Urinary bladder (tissue), 4 donors: ENCODE measurements at places on chromosomes 12 and 14. TPM values are rescaled to one million over a fixed set of nuclear protein-coding genes. Genes with fewer than 3 reads are reported as not detected.

- no peak for DNase-seq
Observed at GRCh38 chr12:67884596-67884995, 104.7 kb upstream of the IFNG-AS1 start.

DNA sequence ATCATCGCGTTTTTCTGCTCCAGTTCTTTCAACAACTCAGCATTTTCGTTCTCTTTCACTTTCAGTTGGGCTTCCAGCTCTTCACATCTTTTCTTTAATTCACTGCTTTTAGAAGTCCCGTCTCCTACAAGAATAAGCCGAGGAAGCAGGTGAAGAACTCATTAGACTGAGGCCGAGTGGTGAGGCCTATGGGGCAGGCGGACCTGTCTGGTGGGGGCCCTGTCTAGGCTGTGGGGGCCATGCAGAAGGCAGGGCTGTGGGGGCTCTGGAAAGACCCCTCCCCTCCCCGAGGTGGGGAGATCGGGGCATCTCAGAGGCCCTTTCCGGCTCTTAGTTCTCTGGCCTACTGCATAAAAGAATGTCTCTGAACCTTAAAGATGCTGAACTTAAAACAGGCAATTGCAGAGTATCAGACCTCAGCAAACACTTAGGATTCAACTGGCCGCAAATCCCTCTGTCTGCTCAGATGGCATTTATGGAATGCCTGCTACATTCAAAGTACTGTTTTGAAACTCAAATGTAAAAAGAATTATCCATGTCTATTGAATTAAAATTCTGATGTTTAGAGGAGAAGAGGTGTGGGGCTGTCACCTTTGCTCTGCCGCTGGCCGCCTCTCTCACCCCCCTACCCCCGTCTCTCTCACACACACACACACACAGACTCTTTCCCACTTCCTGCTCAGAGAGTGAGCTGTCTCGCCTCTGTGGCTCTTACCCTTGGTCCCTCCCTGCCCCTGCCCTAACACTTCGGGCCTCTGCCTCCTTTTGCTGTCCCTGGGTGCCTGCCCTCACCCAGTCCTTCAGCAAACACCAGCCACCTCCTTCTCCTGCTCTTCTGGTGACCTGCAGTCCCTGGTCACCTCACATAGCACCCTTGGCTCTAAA, 34.7 kb downstream of the CCDC92 start:
- no peak for DNase-seq

- no peak for DNase-seq
Observed at GRCh38 chr14:89533136-89533535, 116.1 kb upstream of the FOXN3 start.

DNA sequence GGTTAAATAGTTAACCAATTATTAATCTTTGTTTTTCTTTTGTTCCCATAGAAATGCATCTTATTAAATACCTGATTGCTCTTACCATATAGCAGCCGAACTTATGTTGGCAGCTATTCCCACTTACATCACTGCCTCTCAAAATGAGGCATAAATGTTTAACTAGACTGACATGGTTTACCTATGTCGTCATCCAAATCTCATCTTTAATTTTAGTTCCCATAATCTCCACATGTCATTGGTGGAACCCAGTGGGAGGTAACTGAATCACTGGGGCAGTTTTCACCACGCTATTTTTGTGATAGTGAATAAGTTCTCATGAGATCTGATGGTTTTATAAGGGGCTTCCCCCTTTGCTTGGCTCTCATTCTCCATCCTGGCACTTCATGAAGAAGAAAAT, 499.2 kb upstream of the ATP2B1 start:
- no peak for DNase-seq

- no peak for DNase-seq
Observed at GRCh38 chr14:104271391-104271790, 133.0 kb downstream of the KIF26A start.

Gene TAS2R50
- 20.0 TPM for total RNA-seq

DNA sequence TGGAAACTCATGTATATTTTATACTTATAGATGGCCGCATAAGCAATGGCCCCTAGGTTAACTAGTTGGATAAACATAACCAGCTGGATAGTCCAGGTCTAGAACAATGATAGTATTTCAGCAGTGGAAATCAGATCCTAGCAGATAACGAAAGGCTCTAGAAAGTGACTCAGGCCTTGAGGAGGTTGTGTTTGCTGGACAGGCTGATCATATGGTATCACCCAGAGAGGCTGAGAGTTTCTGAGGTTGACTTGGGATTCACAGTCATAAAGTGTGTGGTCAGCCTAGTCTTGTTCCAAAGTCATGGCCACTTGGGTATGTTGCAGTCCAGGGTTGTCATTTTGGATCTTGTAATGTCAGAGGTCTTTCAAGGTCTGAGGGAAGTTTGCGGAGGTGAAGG, 16.8 kb downstream of the FLVCR2 start:
- no peak for DNase-seq

- no peak for DNase-seq
Observed at GRCh38 chr14:35806006-35806907, 2.8 kb downstream of the RALGAPA1 start.

- no peak for DNase-seq
Observed at GRCh38 chr12:49357103-49357678, 10.1 kb upstream of the SPATS2 start.

DNA sequence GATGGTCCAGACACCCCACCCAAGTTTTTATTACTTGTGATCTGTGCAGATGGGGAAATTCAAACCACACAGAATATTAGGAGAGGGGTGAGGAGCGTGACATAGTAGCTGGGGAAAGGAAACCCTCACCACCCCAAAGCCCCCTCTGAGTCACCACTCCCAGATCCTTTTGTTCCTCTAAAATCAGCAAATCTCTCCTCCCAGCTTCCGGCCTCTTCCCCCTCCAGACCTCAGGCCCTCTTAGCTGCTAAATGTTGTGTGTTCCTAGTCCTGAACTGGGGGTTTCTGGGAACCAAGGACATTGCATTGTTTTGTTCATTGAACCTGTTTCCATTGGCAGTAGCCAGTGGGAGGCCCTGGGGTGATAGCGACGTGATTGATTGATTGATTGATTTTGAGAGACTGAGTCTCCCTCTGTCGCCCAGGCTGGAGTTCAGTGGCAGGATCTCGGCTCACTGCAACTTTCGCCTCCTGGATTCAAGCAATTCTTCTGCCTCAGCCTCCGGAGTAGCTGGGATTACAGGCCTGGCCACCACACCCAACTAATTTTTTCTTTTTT, 5.9 kb upstream of the ORAI1 start:
- no peak for DNase-seq

Gene KTN1
- 175 TPM for total RNA-seq

Gene NGB
- not detected for total RNA-seq

GRCh38 chr12:62291864-62292760, 31.9 kb downstream of the USP15 start:
- no peak for DNase-seq

Gene CIROP
- not detected for total RNA-seq

DNA sequence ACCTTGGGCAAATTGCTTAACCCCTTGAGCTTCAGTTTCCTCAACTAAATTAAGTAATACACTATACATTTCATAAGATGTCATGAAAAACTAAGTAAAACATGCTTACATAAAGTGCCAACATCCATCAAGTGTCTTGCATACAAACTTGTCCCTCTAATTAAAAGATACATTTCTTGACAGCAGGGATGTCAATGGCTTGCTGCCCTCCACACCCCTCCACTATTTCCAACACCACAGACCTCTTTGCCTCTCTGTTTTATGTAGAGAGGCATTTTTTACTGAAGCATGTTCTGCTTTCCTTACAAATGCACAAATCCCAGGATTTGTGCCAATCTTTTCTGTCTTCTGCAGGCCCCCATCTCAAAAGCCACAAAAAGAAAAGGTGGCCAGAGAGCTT, 89.0 kb upstream of the HOXC13 start:
- no peak for DNase-seq

Gene DUSP16
- 31.8 TPM for total RNA-seq

- no peak for DNase-seq
Observed at GRCh38 chr12:28936221-28936620, 212.9 kb upstream of the FAR2 start.

DNA sequence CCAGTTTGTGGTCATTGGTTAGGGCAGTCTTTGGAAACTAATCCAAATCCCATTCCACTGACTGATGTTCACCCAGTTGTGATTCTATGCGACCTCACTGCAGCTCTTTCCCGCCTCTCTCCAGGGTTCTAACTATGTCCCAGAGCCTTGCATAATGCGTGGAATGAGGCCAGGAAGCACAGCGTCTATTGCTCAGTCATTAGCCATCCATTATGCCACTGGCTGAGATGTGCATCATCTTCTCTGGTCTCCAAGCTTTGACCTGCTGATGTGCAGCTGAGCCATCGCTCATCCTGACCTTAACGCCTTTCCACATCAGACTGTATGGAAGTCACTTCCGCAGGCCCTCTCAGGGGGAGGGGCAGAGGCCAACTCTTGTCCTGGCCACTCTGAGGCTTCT, 115.4 kb upstream of the VRK1 start:
- DNase-seq: no peak

GRCh38 chr14:88919502-88919901, 95.1 kb downstream of the TTC8 start:
- DNase-seq: no peak

DNA sequence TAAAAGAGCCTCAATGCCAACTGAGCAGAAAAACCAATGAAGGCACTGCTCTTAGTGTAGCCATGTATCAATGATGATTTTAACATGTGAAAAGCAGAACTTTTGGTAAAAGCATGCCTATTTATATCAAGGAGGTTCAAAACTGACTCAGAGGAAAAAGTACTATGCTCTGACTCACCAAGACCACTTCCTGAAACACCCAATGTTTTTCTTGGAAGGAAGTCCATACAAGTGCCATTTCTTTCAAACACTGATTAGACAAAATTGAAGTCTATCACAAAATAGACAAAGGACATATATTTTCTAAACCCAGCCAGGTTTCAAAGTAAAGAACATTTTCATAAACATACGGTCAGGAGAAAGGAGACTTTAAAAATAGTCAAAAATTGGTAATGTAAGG, 88.6 kb downstream of the EPS8 start:
- DNase-seq: no peak
